ENCODE measurements at places on chromosomes 6 and 20. TPM values are rescaled to one million over a fixed set of nuclear protein-coding genes. Genes with fewer than 3 reads are reported as not detected.
A peak's percentile ranks its signal among the peaks of the same experiment; 100 is the strongest.

DNA sequence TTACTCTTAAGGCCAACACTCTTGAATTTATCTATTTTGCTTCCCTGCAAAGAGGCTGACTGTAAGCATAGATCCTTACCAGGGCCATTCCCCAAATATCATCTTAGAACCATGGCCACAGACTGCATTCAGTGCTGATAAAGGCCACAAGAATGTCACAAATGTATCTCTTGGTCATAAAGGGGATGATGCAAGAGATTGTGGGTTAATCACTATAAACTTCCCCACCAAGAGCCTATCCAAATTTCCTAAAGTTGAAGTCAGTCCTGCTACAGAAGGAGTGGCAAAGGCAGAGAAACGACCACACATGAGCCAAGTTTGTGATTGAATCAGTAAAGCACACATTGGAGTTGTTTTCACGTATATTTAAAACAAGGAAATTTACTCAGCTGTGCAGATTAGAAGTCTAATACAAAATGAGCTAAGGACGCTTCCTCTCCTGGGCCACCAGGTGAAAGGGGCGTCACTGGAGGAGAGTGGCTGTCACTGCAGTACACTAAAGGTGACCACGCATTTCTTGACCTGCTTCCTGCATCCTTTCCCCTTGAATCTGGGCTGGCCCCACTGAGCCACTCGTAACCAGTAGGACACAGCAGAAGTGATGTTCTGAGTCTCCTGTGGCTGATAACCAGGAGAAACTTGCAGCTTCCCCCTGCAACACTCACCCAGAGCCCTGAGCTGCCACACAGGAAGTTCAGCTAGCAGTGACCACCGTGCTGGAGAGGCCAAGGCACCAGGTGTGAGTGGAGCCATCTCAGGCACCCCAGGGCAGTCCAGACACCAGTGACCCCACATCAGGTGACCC, 181.9 kb downstream of the SYNDIG1 start:
- no peak overlapping the region for H3K27ac ChIP-seq
- H3K27me3 ChIP-seq: no peaks in the 10 kb centered on the region

DNA sequence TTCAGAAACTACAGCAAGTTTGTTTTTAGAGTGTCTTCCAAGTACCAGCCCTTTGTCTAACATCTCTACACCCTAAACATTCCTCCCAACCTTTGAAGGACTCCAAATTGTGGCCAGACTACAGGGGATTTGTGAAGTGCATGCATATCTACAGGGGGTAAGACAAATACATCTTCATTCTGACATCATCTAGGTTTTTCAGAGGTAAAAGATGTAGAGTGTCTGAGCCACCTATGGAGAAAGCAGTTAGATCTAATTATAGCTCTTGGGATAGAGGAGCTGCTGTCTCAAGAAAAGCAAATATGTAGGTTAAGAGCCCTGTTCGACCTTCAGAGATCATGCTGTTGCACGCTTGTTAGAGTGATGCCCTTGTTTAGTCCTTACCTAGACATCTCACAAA, 617.7 kb upstream of the AGPAT4 start:
- no peaks in the 10 kb centered on the region for H3K4me1 ChIP-seq
- DNase-seq: no peak
- no peaks in the 10 kb centered on the region for H3K27me3 ChIP-seq
- no peak overlapping the region for H3K4me3 ChIP-seq

GRCh38 chr6:125191916-125192609, 38.5 kb downstream of the TPD52L1 start:
- H3K36me3 ChIP-seq: no peaks in the 10 kb centered on the region
- no peaks in the 10 kb centered on the region for H3K27me3 ChIP-seq
- peak overlapping the region; percentile 9 for H3K27ac ChIP-seq
- peaks cover 34% of the 10 kb centered on the region for H3K4me1 ChIP-seq
- peak; percentile 69 for DNase-seq

GRCh38 chr6:13338038-13338437, 9.7 kb upstream of the TBC1D7 start:
- H3K27me3 ChIP-seq: no peaks in the 10 kb centered on the region
- H3K27ac ChIP-seq: no peak overlapping the region
- no peak for DNase-seq
- H3K36me3 ChIP-seq: no peaks in the 10 kb centered on the region
- H3K4me1 ChIP-seq: no peaks in the 10 kb centered on the region

DNA sequence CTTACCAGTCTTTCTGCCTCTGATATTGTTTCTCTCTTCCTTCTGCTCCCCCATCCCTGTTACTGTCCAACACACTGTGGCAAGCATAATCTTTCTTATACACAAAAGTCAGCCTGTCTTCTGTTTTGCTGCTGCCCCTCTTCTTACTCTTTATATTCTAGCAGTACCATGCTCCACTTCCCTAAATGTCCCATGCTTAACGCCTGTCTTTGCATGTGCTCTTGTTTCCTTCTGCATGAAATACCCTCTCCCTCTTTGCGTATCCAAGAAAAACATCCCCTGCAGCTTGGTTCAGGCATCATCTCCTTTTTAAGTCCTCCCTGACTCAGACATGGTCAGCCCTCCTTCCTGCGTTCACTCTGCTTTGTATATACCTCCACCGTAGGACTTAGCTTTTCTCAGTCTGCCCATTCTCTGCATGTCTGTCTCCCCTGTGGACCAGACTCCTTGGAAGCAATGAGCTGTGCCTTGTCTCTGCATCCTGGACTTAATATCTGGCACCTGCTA, 103.9 kb downstream of the CTNNBL1 start:
- DNase-seq: no peak
- H3K27me3 ChIP-seq: no peaks in the 10 kb centered on the region
- no peak overlapping the region for H3K4me3 ChIP-seq
- no peaks in the 10 kb centered on the region for H3K4me1 ChIP-seq
- no peak overlapping the region for H3K27ac ChIP-seq
- no peaks in the 10 kb centered on the region for H3K36me3 ChIP-seq

GRCh38 chr6:122791310-122791679, 2.2 kb downstream of the SMPDL3A start:
- peaks cover 20% of the 10 kb centered on the region for H3K4me1 ChIP-seq
- no peaks in the 10 kb centered on the region for H3K36me3 ChIP-seq
- no peaks in the 10 kb centered on the region for H3K27me3 ChIP-seq
- no peak for DNase-seq

DNA sequence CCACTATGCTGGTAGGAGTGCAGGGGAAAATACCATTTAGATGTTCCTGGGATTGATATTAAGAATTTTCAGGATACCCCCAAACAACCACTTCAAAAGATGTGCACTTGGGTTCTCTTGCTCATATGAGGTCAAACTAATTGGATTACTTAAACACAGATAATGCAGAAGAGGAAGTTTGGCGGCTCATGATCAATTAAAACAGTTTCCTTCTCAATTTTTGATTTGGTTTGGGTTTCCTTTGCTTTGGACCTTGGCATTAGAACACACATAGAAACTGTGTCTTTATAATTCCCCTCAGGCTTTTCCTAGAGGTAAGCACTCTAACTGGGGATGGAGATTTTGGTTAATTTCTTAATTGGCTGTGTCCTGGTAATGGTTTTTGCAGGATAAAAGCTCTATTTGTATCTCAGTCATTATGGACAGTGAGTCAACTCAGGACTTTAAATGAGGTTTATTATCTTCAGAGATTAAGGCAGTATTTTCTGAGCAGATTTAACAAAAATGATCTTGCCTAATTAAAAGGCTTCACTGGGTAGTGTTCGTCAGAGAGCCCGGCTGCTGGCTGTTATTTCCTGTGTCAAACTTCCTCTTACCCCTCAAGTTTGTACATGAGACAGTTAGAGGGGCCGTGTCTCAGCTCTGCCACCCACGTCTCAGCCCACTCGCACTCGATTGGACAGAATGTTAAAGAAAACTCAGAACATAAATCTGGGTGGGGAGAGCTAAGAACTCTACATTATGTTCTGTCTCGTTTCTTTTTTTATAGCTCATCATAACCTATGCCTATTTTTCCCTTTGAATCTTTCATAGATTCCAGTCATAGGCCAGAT, 50.3 kb upstream of the PREP start:
- no peaks in the 10 kb centered on the region for H3K36me3 ChIP-seq

DNA sequence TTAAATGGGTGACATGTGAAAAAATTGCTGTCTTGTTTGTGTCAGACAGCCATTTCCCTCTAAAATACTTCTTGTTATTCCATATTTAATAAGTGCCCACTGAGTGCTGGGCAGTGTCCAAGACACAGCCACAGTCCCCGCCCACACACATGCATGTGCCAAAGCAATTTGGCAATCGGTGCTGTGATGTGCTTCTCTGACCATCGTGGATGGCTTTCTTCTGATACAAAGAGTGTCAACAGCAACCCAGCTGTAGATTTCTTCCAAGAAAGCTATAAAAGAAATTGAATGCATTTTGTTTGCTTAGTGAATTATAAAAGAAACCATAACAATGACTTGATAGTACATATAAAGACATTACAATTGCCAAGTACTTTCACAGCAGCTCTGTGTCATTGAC, 140.5 kb upstream of the ATXN1 start:
- peak; percentile 74 for DNase-seq
- no peak overlapping the region for H3K27ac ChIP-seq
- no peaks in the 10 kb centered on the region for H3K27me3 ChIP-seq
- H3K4me1 ChIP-seq: no peaks in the 10 kb centered on the region

DNA sequence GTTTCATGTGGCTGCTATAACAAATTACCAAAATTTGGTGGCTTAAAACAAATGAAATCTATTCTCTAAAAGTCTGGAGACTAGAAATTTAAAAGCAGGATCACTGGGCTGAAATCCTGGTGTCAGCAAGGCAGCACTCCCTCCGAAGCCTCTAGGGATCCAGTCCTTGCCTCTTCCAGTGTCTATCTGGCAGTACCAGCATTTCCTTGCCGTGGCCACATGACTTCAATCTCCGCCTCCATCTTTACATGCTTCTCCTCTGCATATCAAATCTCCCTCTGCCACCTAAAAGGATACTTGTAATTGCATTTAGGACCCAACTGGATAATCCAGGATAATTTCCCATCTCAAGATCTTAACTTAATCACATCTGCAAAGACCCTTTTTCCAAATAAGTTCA, 30.2 kb downstream of the ARHGAP18 start:
- no peaks in the 10 kb centered on the region for H3K27me3 ChIP-seq
- H3K4me3 ChIP-seq: no peak overlapping the region
- H3K4me1 ChIP-seq: no peaks in the 10 kb centered on the region
- peak overlapping the region; percentile 37 for H3K27ac ChIP-seq
- no peaks in the 10 kb centered on the region for H3K36me3 ChIP-seq

DNA sequence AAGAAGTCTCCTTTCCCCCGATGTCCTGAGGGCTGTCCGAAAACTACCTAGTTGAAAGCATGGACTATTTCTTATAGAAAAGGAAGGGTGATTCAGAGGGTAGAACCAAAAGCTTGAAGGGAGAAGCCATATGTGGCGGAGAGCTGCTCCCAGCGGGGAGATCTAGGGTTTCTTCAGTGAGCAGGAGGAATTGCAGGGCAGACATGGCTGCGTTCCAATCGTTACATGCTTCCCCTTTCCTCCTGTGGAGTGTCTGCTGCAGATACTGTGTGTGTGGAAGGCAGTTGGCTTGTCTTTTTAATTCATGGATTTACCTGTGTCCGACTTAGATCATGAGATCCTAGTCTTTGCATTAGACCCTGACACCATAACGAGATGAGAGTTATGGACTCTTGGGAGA, 799.5 kb downstream of the QKI start:
- H3K4me1 ChIP-seq: no peaks in the 10 kb centered on the region
- H3K27me3 ChIP-seq: no peaks in the 10 kb centered on the region
- H3K4me3 ChIP-seq: no peak overlapping the region
- H3K27ac ChIP-seq: no peak overlapping the region
- no peak for DNase-seq

GRCh38 chr6:29641430-29642148, 8.6 kb upstream of the GABBR1 start:
- no peak overlapping the region for H3K4me3 ChIP-seq
- DNase-seq: no peak
- H3K27ac ChIP-seq: no peak overlapping the region
- no peaks in the 10 kb centered on the region for H3K36me3 ChIP-seq

GRCh38 chr20:23596579-23597250, 9.0 kb downstream of the CST9 start:
- no peaks in the 10 kb centered on the region for H3K4me1 ChIP-seq
- H3K4me3 ChIP-seq: no peak overlapping the region
- no peak overlapping the region for H3K27ac ChIP-seq
- no peaks in the 10 kb centered on the region for H3K27me3 ChIP-seq

DNA sequence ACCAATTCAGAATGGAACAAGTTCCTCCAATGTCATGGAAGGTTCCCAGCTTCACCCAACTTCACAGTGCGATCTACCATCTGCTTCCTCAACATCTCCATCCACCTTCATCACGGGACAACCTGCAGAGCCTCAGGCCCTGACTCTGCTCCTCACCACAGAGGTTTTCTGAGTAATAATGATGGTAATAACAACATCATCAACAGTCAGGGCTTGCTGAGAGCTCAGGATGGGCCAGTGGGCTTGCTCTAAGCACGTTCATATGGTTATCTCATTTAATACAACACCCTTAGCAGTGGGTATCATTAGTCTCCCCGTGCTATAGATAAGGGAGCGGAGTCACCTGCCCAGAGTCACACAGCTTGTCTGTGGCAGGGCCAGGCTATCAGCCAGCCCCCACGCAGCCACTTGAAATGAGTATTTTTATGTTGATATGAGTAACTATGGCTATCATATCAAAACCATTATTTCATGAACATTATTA, 38.6 kb downstream of the PREX1 start:
- H3K27me3 ChIP-seq: peaks cover 6% of the 10 kb centered on the region
- DNase-seq: no peak
- H3K36me3 ChIP-seq: no peaks in the 10 kb centered on the region
- no peaks in the 10 kb centered on the region for H3K4me1 ChIP-seq
- no peak overlapping the region for H3K27ac ChIP-seq
- no peak overlapping the region for H3K4me3 ChIP-seq

DNA sequence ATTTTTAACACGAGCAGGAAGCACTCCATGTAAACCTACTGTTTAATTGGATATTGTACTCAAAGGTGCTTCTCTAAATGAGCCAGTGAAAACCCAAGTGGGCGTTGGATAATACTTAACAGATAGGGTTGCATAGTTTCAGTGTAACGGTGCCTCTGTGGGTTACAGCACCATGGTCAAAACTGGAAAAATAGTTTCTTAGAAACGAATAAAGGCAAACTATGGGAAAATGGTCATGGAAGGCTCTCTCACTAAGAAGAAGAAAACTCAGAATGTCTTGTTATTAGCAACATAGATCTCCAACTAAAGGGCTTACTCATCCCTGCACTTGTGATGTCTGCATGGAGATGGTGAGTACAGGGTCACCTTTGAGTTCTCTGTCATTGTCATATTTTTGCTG, 59.1 kb upstream of the NEDD9 start:
- H3K4me3 ChIP-seq: no peak overlapping the region
- H3K4me1 ChIP-seq: no peaks in the 10 kb centered on the region
- DNase-seq: no peak
- H3K27ac ChIP-seq: peak overlapping the region; percentile 48

DNA sequence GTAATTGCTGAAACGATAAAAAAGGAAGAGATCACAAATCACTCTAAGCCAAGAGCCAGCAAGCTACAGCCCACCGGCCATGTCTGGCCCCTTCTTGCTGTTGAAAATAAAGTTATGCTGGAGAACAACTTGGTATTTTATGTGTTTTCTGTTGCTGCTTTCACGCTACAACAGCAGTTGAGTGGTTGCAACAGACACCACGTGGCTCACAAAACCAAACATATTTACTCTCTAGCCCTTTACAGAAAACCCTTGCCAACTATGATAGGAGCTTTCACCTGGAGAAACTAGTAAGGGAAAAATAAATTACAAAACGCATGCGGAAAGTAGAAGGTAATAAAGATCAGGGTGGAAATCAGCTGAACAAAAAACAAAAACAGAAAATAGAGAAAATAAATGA, 41.1 kb upstream of the SLCO4A1 start:
- no peak overlapping the region for H3K27ac ChIP-seq
- no peaks in the 10 kb centered on the region for H3K36me3 ChIP-seq
- H3K4me1 ChIP-seq: peaks cover 16% of the 10 kb centered on the region
- no peak for DNase-seq
- H3K27me3 ChIP-seq: peaks cover 81% of the 10 kb centered on the region

Gene ADGRG6
- total RNA-seq: 17.6 TPM

Gene EBF4
- 31.0 TPM for total RNA-seq

Gene PLA2G7
- not detected for total RNA-seq

Gene BMP6
- total RNA-seq: 2.2 TPM

Gene PARD6B
- total RNA-seq: 0.95 TPM
